ENCODE measurements at places on chromosomes 13 and 19. TPM values are rescaled to one million over a fixed set of nuclear protein-coding genes. Genes with fewer than 3 reads are reported as not detected.
A peak's percentile ranks its signal among the peaks of the same experiment; 100 is the strongest.

DNA sequence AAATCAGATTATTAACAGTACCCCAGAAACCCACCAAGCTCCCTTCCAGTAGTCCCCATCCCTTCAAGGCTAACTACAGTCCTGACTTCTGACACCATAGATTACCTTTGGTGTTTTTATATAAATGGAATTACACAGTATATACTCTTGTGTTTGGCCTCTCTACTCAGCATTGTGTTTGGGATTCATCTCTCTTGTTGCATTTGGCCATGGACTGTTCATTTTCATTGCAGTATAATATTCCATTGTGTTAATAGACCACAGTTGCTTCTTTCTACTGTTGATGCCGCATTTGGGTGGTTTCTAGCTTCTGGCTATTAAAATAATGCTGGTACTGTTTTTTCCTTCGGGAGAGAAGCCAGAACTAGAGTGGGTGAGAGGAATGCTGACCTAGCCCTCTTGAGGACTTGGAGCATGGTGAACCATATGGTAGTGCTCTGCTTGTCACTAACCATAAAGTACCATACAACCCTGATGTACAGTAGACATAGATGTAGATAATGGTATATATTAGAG is 18.9 kb upstream of the GARRE1 start:
- no peak for ATAC-seq

GRCh38 chr19:35023428-35023827 is 6.8 kb upstream of the SCN1B start:
- no peak for ATAC-seq

DNA sequence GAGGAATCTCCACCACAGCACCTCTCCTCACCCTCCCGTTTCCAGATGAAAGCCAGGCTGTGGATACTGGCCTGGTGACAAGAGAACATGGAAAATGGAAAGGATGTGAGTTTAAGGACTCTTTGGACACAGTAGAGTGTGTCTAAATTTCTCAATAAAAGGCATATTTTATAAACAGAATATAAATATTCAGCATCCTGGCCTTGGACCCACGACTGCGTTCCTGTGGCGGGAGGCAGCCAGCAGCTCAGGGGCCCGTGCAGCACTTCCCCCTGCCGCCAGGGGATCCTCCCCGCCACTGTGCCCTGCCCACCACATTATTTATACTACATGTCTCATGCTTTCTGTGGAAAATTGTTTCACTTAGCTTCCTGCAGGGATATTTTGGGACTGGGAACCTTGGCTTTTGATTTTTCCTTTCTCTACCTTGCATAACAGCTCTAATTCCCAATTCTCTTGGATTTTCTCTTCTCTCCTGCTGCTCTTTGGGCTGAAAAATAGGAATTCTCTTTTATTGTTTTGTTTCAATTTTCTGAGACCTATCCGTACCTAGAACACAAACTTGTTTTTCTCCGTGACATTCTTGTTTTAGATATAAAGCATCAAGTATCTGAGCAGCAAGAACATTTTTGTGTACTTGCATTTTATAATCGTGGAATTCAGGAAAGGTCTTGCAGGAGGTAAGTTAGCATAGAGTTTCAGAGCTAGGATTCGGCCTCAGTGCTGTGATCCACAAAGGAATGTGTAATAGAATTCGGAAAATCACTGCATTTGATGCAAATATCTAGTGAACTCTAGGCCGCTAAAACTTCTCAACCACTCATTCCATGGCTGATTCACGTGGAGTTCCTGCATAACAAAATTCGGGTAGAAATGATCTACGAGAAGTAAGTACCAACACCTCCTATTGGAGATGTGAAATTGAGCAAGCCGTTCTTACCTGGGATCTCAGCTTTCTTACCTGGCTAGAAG is 107.7 kb upstream of the SPATA13 start:
- no peak for ATAC-seq

- no peak for ATAC-seq
These were observed 1.9 kb downstream of the SIGLEC14 start for GRCh38 chr19:51644636-51645271.

GRCh38 chr13:81048026-81048461 is 707.1 kb upstream of the SPRY2 start:
- ATAC-seq = no peak

DNA sequence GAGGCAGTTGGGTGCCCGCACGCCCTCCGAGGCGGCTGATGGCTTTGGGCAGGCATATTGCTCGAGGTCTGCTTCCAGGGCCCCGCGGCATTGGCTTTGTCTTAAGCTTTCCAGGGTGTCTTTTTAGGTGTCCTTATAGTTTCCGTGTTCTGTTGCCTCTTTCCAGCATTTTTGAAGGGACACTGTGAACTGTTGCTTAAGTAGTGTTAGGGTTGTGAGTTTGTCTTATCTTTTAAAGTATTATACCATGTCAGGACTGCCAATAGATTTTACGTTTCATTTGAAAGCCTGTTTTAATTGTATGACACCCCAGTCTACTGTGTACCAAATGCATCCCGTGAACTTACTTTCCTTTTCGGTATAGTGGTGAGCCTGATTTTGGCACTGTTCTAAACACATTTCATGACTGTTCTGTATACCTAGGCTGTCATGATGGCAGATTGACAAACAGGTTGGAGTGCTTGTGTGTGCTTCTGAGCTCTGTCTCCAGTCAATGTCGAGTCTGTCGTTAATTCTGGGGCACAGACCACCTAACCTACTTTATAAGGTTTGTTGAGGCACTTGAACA is 656 bp downstream of the PCCA start:
- ATAC-seq = peak; percentile 78

GRCh38 chr13:85543144-85543543 is 256.1 kb downstream of the SLITRK6 start:
- no peak for ATAC-seq

DNA sequence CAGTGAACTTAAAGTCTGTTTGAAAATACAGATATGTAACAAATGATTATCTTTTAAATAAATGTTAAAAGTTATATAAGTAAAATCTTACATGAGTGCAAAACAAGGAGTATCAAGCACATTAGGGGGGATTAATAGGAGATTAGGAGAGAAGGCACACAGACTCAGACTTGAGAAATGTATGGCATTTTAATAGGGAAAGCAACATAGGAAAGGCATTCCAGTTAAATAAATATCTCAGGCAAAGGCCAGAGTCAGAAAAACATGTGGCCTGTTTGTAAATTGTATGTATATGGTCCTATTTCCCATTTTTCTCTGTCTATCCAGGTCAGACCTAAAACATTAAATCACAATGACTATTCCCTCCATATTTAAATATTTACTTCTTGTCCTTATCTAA is 462.7 kb downstream of the GPC6 start:
- no peak for ATAC-seq

DNA sequence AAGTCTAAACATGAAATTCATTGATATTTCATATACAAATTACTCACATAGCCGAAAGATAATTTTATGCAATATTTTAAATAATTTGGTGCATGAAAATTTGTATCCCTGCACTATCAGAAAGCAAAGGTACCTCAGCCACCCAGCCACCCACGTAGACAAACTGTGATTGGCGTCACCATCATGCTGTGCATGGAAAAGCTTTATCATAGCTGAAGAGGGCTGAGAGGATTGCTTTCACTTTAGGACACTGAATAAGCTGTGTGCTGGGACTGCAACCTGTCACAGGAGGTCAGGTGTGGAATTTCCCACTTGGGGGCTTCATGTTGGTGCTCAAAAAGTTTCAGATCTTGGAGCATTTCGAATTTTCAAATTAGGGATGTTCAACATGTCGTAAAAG is 96.3 kb downstream of the MYCBP2 start:
- no peak for ATAC-seq

- peak; percentile 40 for ATAC-seq
These were observed 2.9 kb upstream of the FTL start for GRCh38 chr19:48962029-48962848.

OR7D2 gene
- total RNA-seq = not detected

SHKBP1 gene
- total RNA-seq = 42.8 TPM

PRTN3 gene
- total RNA-seq = not detected

ZNF135 gene
- 0.68 TPM for total RNA-seq

FREM2 gene
- 0.40 TPM for total RNA-seq

RPS19 gene
- 2,011 TPM for total RNA-seq
